Left ventricle myocardium inferior (tissue), 1 donor: ENCODE measurements at places on chromosomes 2 and 18. TPM values are rescaled to one million over a fixed set of nuclear protein-coding genes. Genes with fewer than 3 reads are reported as not detected.

Gene TMEM169
- 0.25 TPM for total RNA-seq

- DNase-seq: no peak
These were observed 119.9 kb upstream of the COPS8 start for GRCh38 chr2:236965841-236966096.

DNA sequence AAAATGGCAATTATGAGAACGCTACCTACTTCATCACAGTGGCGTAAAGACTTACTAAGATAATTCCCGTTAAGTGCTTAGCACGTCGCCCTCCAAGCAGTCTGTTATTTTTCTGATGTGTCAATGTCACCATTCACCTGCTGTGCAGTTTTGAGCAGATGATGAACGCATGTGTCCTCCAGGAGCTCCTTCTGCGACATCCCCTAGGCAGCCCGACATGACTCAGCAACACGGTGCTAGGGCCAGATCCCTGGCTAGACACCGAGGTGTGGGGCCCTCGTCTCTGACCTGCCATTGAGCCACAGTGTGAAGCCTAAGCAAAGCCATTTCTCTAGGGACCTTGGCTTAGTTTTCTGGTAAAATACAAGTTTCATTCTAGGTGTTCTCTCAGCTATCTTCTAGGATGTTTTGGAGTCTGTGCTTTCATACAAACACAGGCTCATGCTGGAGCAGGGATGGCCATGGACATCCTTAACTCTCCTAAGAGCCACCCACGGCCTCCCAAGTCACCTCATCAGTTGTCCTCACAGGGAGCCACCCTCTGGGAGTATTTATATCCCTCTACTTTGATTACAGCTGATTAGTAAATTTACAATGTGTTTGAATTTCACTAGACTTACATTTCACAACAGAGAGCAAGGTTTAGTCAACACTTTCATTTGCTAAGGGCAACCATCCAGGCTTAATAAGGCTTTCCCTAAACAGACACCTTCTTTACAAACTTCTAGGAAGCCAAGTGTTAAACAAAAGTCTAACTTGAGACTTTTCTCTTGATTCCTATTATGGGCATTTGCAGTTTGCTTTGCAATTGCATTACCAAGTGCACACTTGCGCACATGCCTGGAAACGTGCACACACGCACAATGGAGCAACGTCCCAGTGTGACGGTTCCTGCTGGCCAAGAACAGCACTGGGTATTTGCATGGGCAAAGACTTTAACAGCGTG lies 376.8 kb upstream of the ID2 start:
- no peak for DNase-seq

DNA sequence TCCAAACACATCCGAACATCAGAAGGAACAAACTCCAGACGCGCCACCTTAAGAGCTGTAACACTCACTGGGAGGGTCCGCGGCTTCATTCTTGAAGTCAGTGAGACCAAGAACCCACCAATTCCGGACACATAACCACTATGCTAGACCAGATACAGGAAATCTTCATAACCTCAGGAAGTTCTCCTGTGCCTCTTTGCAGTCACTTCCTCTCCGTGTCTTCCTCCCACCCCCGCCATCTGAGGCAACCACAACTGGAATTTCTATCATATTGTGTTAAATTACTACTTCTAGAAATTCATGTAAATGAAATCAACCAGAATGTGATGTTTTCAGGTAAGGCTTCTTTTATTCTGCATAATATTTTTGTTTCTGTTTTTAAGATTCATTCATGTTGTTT lies 631.0 kb upstream of the NXPH2 start:
- no peak for DNase-seq

DNA sequence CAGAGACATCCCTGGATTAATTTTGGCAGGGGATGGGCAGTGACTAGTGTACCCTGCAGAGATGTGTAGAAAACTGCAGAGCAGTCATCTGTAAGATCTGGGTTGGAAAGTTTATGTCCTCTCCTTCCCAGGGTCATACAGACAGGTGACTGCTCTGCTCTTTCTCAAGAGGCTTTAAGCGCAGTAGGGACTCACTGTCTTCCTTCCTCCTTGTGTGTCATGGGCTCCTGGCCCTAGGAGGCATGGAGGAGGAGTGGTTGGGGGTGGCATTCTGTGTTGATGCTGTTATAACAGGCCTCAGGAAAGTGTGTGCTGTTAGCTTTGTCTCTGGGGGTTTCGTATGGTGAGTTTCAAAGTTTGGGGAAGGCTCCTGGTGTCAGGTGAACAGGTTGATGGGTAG lies 130.5 kb upstream of the MGAT5 start:
- DNase-seq: no peak

DNA sequence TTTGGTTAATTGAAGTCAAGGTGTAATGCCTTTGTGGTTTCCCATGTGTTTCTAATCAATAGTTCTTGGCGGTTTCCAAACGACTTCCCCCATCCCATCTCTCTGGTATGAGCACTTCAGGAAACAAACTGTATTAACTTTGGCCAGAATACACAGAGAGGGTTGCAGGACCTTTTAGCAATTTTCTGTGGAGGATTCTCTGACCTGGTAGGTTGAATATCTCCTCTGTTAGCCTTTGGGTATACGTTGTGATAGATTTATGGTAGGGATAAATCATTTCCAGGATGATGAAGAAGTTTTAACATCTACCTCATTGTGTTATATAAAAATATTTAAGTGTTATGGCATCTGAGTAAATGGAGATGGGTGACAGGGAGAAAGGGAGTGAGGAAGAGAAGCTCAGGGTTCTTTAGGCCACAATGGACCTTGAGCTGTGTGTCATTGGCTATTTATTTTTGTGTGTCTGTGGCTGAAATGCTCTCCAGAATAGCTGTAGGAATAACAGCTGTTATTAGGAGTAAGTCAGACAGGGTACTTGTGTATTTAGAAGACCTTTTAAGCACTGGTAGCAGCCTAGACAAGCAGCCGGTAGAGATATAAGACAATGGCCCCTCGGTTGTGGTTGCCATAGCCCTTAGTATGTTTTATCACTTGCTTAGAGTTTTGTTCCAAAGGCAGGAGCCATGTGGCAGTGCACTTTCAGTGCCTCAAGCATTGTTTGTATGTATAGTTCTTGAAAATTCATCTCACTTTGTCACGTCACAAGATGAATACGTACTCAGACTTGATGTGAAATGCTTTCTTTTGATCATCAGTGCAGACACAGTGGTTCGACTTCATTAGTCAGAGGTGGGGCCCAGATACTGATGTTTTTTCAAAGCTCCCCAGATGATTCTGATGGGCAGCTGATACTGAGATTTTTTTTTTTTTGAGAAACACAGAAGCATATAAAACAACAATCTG lies 91.1 kb downstream of the FMNL2 start:
- no peak for DNase-seq
